Stimulated activated CD8-positive, alpha-beta memory T cell treated with anti-CD3 and anti-CD28 coated beads, Interleukin-7, amount 100 ng/mL, for 24 hours (primary cell): ENCODE measurements at places on chromosomes 7 and 10.

DNA sequence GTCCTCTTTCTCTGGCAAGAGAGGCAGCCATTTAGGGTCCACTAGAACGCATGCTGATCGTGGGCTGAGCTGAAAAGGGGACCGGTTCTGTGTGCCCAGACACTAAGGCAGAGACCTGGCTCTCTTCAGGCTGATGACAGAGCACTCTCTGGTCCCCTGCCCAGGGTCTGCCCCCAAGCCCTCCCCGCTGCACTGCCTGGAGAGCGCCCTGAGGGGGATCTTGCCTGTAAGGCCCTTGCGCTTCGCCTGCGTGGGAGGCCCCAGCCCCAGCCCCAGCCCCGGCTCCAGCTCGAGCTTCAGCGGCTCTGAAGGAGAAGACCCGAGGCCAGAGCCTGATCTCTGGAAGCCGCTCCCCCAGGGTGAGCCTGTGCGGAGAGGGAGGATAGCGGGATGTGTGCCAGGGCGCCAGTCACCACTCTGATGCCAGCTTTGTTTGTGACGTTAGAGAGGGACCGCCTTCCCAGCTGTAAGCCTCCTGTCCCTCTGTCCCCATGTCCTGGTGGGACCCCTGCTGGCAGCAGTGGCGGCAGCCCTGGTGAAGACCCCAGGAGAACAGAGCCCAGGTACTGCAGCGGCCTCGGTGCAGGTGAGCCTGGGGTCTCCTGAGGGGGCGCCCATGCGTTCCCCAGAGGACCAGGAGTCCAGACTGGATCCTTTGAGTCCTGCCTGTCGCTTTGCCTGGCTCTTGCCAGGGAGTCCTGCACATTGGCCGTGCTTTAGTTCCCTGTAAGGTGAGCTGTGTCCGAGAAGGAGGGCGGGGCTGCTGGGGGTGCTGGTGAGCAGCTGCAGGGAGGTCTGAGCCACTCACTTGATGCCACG lies 43.2 kb downstream of the ZNF467 start:
- DNase-seq = no peak

- no peak for DNase-seq
Observed at GRCh38 chr7:133934262-133934976, 192.7 kb upstream of the LRGUK start.

DNA sequence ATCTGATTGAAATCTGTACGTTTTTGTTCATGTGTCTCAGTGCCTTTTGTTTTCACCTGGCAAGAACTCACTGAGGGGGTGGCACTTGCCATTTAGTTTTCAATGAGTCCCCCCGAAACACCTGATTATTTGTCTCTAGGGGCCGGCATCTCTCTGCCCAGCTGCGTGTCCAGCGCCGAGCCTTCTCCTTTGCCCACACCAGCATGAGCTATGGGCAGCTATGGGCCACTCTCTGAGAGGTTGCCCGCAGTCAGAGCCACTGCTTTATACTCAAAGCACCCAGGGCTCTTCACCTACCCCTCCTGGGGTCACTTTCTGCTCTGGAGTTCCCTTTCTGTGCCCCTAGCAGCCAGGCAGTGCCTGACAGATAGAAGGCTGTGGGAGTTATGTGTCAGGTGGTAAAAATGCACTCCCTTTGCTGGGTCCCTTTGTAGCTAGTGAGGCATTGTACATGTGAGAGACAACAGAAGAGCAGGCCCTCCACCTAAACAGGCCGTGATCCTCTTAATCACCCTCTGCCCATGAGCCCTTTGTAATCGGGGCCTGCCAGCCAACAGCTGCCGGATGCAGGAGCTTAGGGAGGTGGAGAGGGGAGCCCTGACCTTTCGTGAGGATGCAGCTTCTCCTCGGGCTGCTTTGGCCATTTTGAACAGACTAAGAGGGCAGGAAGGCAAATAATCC lies 133.1 kb upstream of the NPS start:
- DNase-seq = no peak

GRCh38 chr10:70981171-70981836 lies 92.9 kb upstream of the PCBD1 start:
- DNase-seq = no peak

DNA sequence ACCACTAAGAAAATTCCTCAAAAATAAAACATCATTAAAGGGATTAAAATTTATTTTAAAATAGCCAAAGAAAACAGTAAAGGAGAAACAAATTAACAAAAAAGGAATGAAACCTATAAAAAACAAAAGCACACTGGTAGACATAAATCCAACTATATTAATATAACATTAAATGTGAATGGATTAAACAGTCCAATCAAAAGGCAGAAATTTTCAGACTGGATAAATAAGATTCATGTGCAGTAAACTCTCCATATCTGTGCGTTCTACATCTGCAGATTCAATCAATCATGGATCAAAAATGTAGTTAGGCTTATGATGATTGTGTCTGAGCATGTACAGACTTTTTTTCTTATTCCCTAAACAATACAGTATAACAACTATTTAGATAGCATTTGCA lies 42.6 kb downstream of the ZNF518A start:
- no peak for DNase-seq

- no peak for DNase-seq
Observed at GRCh38 chr7:155357573-155358041, 59.9 kb downstream of the INSIG1 start.

DNA sequence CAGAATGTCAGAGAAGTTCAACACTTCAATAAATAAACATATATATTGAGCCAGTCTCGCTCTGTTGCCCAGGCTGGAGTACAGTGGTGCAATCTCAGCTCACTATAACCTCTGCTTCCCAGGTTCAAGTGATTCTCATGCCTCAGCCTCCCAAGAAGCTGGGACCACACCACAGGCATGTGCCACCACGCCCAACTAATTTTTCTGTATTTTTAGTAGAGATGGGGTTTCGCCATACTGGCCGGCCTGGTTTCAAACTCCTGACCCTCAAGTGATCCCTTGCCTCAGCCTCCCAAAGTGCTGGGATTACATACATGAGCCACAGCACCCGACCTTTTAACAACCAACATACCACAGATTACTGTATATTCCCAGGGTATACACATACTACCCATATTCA lies 134.2 kb downstream of the JMJD1C start:
- no peak for DNase-seq

GRCh38 chr10:108445746-108446145 lies 1281.2 kb upstream of the SORCS1 start:
- DNase-seq = no peak

DNA sequence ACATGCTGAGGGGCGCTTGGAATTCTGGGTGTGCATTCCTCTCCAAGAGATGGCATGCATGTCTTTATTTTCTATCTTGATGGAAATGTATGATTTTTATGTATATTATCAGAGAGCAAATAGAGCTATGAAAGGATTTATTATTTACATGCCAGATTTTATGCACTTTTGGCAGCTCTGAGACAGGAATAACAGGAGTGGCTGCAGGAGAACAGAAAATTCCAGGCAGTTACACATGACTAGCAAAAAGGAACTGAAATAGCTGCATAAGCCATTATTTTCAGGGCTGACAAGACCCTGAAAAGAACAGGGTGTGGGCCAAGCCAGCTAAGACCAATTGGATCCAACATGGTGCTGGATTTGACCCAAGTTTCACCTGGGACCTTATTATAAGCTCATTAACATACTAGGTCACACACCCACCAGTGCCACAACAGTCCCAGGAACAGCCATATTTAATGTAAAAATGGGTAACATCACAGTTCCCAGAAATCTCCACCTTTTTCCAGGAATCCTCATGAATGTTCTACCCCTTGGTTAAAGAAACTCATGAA lies 43.2 kb upstream of the ACSL5 start:
- DNase-seq = no peak

DNA sequence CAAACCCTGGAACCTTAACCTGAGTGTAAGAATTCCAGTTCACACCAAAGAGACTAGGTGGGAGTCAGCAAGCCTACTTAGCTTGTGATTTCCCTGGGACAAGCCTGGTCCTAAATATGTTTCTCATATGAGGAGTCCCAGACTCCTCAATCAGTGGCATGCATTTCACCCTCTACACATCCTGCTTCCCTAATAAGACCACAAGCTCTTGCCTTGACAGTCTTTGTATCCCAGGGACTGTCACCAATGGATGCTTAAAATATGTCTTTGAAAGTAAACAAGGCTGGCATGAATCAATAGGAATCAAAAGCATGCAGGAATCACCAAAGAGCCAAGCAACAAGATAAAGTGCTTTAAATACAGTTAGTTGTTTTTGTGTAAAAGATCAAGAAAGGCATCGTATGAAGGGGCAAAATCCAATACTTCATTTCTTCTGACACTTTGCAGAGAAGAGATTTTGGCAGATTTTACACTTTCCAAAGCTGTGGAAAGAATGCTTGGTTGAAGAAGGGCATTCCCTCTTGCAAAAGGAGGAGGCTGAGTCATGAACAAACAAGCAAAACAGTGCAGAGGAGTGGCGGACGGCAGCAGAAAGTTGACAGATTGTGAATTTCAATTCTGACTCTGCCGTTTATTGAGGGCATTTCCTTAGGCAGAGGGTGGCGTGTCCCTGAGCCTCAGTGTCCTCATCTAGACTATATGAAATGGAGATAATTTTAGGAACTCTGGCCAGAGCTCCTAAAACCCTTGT lies 8.5 kb upstream of the NFE2L3 start:
- DNase-seq = no peak

GRCh38 chr7:141665208-141666035 lies 36.5 kb downstream of the DENND11 start:
- no peak for DNase-seq

DNA sequence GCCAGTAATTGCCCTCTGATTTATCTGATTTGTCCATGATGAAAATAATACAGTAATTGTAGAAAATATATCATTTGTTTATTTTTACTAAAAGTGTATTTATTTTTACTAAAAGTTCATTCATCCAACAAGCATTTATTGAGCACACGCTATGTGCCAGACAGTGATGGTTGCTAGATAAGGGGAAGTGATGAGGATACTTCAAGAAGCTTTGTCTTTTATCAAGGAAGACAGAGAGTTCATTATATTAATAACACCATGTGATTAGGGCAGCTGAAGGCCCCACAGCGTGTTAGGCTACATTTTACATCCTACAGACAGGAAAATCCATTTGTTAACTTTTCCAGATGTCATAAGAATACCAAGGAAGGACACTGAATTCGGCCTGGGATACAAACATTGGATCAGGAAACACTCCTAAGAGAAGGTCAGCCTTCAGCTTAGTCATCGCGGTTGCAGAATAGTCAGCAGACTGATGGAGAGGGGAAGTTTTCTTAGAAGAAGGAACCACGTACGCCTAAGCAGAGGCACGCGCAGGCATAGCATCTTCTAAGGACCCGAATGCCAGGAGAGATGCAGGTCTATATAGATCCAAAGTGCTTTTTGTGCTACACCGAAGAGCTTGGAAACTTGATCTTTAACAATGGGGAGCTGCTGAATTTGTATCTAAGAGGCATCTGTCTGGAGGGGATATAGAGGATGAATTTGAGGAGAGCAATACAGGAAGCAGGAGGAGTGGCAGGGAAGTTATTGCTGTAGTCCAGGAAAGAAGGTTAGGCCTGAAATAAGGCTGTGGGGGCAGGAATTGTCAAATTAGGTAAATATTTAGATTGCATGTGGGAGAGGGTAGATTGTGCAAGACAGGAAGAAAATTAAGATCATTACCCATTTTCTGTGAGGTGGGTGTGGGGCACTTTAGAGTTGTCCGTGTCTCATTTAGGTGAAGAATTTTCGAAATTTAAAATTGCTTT lies 85.7 kb downstream of the LRGUK start:
- no peak for DNase-seq

DNA sequence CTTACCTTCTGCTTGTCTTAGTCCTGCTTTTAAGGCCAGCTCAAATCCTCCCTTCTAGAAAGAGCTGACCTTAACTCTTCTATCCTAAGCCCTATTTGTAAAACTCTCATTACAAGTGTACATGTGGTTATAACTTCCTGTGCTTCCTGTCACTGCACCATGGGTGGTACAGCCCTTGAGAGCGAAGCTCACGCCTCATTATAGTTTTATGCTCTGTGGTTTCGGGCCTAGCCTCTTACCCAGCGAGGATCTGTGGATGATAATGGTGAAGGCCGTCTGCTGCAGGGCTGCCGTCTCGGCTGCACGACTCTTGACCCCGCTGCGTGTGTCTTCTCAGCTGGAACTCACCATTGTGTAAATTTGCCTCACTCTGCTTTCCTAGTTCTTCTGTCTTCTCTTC lies 74.6 kb downstream of the CUL1 start:
- no peak for DNase-seq

DNA sequence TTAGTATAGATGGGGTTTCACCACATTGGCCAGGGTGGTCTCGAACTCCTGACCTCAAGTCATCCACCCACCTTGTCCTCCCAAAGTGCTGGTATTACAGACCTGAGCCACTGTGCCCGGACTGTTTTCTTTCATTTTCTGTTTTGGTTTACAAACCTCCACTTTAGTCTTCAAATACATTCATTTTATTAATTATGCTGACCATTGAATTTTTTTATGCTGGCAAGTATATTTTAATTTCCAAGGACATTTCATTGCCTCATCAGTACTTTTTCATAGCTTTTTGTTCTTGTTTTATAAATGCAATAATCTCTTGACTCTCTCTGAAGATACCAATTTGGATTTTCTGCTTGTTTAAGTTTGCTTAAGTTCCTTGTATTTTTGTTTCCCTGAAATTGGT lies 170.5 kb downstream of the CACNB2 start:
- no peak for DNase-seq

DNA sequence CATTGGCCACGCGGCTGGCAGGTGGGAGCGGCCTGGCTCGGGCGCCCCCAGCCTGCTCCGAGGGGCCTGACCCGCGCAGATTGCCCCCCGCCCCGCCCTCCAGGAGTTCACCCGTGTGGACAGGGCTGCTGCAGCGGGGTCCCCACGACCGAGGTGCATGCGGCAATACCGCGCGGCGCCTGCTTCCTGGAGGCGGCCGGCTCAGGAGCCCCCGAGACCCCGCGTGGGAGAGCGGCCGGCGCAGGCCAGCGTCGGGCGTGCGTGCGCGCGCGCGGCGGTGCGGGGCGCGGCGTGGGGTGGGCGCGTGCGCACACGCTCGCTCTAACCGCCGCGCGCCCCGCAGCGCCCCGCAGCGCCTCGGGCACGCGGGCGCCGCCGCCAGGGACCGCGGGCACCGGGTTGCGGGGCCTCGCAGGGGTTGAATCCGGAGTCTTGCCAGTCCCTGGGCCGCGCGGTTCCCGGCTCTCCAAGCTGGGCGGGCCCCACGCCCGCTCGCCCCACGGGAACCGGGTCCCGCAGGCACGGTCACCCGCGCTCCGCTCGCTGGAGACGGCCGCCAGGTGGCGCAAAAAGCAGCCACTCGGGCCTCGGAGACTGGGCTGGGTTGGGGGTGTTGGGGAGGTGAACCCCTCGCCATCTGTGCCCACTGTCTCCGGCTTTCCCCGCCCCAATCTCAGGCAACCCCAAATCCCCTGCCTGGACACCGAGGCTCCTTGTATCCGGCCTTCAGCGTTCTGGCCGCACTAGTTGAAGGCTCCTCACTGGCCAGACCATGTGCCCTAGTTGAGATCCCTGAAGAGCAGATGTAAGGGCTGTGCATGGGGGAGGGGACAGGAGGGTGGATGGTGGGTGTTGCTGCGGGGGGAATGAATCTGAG lies 1.3 kb upstream of the ACHE start:
- DNase-seq = no peak

DNA sequence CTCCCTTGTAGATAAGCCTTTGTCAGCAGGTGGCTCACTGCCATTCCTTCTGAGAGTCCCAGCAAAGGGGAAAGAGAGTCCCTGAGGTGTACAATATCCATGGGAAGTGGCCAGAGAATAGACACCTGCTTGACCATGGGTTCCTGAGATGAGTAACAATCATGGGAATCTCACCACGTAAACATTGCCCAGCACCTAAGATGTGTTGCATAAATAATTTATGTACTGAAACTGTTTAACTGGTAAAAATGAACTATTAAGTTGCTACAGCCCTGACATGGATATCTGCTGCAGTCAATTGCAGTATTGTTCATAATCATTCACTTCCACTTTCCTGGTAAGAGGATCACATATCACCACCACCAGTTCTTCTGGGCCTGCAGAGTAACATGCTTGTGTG lies 123.8 kb upstream of the INHBA start:
- DNase-seq = no peak
